HCT116 (cell line): ENCODE measurements at places on chromosomes 3 and 15. TPM values are rescaled to one million over a fixed set of nuclear protein-coding genes. Genes with fewer than 3 reads are reported as not detected.

DNA sequence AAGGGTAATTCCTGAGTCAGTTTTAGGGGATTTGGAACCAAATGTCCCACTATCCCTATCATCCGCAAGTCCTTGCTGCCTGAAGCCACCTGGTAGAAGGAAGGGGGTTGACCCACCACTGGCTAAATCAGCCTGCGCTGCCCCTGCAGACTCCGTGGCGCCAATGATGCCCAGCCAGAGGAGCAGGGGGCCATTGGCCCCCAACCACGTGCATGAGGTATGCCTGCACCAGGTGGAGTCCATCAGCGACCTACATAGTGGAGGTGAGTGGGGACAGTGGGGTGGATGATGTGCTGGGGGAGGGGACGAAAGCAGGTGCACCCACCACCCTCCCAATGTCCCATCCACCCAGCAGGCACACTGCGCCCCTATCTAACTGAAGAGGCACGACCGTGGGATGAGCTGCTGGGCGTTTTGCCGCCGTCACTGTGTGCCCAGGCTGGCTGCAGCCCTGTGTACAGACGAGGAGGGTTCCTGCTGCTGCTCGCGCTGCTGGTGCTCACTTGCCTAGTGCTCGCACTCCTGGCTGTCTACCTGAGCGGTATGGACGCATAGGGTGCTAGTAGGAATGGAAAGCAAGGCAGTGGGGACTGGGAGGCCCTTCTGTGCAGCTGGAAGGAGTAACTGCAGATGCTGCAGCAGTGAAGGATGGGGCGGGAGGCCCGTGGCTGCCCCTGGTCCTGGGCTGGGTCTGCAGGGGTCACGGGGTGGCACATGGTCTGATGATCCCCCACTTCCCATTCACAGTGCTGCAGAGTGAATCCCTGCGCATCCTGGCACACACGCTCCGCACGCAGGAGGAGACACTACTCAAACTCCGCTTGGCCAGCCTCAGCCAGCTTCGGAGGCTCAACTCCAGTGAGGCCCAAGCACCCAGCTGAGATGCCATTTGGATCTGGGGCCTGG lies 5.7 kb downstream of the IFRD2 start:
- DNase-seq, result no peak

GRCh38 chr3:123568875-123569274 lies 16.0 kb downstream of the HACD2 start:
- DNase-seq, result no peak

DNA sequence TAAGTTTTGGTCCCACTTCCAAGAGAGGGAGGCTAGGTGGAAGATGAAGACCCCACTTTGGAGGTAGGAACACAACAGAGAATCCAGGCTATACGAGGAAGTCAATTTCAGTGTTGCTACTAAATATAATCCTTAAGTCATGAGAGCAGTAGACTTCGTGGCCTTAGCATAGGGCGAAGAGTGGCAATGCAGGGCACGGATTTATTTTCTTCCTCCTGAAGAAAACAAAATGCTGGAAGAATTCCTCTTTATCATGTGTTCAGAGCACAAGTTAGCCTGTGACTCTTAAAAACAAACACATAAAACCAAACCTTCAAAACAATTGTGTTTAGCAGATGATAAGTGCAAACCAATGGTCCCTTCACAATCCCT lies 19.4 kb downstream of the BCL2L10 start:
- DNase-seq, result no peak

The PIERCE2 gene
- total RNA-seq, result 2.0 TPM

The GOLGA6L7 gene
- total RNA-seq, result not detected
